ENCODE measurements at places on chromosomes 7 and 10.

DNA sequence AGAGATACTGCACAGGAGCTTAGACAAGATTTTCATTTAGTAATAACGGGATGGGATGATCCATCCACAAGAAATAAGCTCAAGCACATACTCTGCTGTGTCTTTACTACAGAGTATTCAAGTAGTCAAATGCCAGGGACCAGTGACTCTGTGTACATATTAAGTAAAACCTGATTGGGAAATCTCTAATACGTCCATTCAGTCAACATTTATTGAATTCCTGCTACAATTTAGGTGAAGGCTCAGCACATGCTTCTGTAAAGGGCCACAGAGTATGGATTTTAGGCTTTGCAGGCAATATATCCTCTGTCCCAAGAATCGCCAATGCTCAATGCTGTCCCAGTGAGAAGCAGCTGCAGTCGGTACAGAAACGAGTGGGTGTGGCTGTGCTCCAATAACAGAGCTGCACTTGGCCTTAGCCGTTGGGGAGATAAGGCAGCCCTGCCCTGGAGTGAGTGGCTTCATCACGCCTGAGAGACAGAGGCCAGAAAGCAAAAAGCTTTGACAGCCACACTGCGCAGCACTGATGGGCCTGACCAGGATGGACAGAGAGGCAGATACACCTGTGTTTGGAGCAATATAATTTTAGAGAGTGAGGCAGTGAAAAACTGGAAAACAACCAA lies 186.8 kb downstream of the PARD3 start:
- DNase-seq: no peak

DNA sequence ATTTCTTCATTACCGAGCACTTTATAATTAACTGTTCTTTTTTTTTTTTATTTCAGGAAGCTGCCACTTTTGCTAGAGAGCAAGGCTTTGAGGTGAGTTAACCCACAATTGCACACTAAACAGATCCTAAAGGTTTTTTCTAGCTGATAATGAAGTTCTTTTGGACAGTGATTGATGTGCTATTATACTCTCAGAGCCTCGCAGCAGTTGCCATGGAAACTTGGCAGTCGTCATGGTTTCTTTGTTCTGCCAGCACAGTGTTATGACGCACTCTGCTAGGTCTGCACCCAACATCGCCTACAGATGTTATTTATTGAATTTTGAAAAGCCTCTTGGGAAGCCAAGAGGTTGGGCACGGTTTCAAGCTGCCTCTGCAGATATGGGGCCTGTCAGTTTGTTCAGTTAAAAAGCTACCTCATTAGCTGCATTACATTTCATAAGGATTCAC lies 237.2 kb upstream of the KAT6B start:
- DNase-seq: peak; percentile 59

DNA sequence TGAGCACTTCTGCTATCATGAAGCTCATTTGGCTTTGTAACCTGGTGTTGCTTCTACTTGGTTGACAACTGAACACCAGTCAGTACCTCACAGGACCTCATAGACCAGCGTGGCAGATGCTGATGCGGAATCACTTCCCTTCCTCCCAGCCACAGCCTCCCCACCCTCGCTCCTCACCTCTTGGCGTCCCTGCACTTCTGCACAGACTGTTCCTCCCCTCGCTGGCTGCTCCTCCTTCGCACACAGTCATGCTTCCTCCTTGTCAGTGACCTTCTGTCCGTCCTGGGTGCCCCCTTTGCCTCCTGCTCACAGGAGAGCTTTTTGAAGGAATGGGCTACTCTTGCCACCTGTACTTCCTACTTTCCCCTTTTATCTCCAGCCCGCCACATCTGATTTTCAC lies 61.4 kb upstream of the CTBP2 start:
- DNase-seq: no peak

DNA sequence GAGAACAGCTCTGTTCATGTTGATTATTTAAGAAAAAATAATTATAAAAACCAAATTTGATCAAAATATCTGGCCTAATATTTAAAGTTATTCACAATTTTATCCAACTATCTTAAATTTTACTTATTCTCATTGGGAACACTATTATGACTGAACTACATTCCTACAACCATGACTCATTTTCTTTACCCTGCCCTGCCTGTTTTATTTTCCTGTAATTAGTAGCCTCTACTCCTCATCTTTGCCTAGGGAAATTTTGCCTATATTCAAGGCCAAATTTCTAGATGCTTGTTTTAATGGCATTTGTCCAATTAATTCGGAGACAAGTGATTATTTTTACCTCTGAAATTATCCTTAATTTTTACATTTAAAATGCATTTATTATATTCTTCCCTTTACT lies 289.7 kb upstream of the TMEM229A start:
- no peak for DNase-seq

DNA sequence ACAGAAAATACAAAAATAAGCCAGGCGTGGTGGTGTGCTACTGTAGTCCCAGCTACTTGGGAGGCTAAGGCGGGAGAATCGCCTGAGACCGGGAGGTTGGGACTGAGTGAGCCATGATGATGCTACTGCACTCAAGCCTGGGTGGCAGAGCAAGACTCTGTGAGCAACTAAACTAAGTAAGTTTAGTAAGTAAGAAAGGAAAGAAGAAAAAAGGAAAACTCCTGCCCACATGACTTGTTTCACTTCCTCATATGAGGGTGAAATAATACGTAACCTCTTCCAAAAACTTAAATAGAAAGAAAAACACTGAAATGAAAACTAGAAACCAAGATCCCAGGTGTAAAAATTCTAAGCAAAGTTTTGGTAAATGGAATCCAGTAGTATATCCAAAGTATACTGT lies 79.6 kb downstream of the LARP4B start:
- DNase-seq: no peak

DNA sequence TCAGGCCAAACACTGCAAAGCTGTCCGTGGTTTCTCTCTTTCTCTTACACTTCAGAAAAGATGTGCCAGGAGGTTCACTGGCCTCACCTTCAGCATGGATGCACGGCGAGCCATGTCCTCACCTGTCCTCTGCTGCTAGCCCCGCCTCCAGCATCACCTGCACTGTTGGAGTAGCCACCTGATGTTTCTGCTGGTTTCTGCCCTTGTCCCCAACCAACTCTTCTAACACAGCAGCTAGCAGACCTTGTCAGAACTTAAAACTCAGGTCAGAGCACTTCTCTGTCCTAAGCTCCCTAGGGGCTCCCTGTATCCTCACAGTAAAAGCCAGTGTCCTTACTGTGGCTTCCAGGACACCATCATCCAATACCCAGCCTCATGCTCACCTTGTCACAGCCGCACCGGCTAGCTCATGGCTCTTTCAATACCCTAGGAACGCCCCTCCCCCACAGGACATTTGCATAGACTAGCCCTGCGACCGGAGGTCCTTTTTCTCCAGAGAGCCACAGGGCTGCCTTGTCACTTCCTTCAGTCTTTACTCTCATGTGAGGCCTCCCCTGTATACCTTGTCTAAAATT lies 15.2 kb downstream of the PALD1 start:
- no peak for DNase-seq

- peak; percentile 42 for DNase-seq
Observed at GRCh38 chr10:62637249-62638061, 167.1 kb upstream of the ADO start.

GRCh38 chr10:104910712-104911111 lies 269.6 kb downstream of the SORCS3 start:
- DNase-seq: no peak

All from stimulated activated CD8-positive, alpha-beta memory T cell treated with anti-CD3 and anti-CD28 coated beads, Interleukin-12 subunit alpha, Interleukin-12 subunit beta, amount 100 ng/mL, for 4 hours (primary cell).